ENCODE measurements at places on chromosomes 13 and 19.

DNA sequence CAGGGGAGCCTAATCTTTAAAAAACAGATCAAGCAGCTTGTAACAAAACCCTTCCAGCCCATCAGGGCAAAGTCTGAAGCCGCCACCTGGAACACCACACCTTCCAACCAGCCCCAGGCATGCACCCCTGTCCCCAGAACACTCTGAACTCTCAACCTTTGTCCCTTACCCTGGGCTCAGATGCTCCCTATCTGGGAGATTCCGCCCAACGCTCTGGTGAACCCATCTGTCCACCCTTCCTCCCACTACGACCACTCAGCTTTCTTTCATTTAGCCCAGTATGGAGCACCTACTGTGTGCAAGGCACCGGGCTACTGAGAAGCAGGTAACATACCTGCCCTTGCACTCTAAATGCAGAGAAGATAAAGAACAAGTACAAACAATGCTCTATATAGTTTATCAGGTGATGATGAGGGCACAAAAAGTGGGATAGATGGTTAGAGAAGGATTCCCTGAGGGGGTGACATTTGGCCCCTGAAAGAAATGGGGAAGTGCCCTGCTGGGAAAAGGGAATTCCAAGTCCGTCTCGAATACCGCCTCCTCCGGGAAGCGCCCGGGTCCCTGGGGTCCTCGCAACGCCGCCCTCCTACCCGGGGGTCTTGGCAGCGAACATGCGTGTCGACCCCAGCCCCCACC is 629 bp downstream of the PEPD start:
- no peak for DNase-seq

DNA sequence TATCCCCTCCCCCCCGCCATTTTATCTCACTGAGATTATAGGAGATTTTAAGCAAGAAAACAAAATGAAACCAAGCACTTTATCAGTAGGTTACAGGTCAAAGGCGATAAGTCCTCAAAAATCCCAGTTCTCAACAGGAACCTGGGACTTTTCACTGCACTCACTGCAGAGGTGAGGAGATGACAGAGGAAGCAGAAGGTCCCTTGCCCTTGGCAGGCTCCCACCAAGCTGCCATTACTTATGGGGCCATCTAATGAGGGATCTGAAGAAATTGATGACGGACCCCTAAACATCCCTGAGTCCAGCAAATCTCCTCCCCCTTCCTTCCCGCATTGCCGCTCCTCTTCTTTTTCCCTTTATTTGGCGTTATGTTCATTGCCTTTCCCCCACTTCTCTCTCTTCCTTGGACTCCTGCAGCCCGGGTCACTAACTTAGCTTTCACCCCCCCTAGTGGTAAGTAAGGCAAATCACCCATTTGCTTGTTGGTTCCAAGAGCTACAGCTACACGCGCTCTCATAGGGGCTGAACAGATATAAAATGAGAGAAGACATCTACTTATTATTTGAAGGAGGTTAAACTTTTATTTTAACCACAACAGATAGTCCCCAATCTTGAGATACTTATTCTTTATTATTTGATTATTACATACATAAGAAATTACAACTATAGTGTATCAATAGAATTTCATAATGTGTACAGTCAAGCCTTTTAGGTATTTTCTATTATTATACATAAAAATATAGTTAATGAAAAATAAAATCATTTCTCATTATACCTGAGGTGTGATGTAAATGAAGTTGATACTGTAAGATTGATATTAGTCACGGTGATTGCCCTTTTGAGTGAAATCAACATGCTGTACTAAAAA is 52.0 kb upstream of the ARGLU1 start:
- DNase-seq, result no peak

GRCh38 chr13:51684076-51684475 is 99.8 kb downstream of the WDFY2 start:
- DNase-seq, result no peak

DNA sequence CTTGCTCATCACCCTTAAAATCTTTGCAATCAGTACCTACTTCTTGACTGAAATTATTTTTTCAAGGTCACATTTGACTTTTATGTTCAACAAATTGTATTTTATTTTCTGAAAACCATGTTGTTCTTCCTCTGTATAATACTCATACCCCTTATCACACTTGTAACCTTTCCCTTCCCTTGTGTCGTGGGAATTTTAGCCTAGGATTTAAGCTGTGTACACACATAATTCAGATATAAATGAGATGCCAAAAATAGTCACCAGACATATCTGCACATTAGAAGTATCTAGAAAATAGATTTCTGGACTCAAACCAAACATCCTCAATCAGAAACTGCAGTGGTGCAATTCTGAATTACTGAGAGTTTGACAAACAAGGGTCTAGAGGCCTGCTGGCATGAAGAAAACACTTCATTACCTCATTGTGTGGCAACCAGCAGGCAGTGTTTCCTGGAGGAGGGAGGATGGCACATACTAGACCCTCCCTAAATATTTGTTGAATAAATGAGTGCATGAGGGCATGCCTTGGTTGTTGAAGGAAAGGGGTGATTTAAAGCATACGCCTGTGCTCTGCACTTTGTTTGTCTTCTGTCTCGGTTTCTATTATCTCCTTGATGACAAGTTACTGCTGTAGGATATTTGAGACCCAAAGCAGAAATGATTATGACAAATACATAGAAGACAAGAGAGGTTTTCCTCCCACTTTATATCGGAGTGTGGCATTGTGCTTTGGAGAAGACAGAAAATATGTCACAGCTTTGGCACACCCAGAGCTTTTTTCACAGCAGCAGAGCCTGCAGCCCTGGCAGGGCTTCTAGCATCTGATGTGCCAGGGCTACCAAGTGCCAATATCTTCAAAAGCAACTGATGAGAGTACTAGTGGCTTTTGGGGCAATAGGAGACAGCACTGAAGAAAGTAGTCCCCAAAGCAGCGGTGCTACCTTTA is 881.1 kb downstream of the PCDH9 start:
- no peak for DNase-seq

GRCh38 chr19:37654118-37654517 is 1.1 kb downstream of the ZFP30 start:
- DNase-seq, result no peak

DNA sequence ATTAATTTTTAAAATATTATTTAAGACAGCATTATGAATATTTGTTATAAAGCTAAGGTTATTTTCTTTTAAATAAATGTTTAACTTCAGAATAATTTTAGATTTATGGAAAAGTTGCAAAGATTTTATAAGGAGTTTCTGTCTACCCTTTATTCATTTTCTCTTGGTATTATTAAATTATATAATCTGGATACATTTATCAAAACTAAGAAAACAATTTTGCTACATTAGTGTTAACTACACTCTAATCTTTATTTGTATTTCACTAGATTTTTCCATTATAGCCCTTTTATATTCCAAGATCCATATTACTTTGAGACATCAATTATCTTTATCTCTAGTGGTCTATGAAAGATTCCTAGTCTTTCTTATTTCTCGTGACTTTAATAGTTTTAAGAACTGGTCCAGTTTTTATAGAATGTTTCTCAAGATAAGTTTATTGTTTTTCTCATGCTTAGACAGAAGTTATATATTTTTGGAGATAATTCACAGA is 1243.7 kb upstream of the PCDH9 start:
- no peak for DNase-seq
